ENCODE measurements at places on chromosomes 3 and 15. TPM values are rescaled to one million over a fixed set of nuclear protein-coding genes. Genes with fewer than 3 reads are reported as not detected.

DNA sequence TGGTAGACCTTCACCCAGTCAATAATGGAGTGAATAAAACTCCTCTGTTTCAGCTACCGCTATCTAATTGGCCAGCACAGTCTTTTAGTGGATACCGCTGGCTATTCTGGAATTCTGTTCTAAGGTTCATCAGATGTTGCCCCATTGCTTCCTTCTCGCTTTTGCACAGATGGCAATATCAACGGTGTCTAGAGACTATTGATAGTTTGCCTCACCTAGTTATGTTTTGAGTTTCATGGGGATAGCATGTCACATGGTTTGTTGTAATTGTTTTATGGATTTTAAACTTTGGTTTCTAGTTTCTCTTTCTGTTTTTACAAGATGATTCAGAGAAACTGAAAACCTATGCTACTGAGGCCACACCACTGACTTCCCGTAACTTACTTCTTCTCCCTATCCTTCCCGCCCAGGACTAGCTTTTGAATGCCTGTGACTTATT, 2.0 kb downstream of the XRN1 start:
- H3K36me3 ChIP-seq: peaks cover 34% of the 10 kb centered on the region
- H3K4me1 ChIP-seq: peaks cover 38% of the 10 kb centered on the region
- no peaks in the 10 kb centered on the region for H3K27me3 ChIP-seq
- peak overlapping the region; percentile 100 for H3K27ac ChIP-seq
- peak; percentile 9 for DNase-seq
- peak overlapping the region; percentile 99 for H3K4me3 ChIP-seq

ECE2 gene
- total RNA-seq: not detected

DNA sequence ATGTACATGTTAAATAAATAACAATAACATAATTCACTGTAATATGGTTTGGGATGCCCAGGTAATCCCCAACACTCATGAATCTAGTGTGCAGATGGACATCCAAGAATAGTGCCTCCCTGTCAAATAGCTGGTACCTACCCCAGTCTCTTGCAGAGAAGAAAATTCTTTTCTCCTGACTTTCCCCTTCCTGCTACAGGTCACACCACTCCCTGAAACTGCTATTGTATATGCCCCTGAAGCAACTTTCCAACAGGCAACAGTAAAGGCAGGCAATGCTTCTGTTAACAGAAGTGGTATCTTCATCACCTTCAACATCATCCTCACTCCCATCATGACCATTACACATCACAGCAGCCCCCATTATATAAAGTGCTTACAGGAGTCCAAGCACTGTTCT, 431.6 kb downstream of the MAGI1 start:
- H3K4me3 ChIP-seq: no peak overlapping the region
- DNase-seq: no peak
- no peak overlapping the region for H3K27ac ChIP-seq
- H3K36me3 ChIP-seq: no peaks in the 10 kb centered on the region

DNA sequence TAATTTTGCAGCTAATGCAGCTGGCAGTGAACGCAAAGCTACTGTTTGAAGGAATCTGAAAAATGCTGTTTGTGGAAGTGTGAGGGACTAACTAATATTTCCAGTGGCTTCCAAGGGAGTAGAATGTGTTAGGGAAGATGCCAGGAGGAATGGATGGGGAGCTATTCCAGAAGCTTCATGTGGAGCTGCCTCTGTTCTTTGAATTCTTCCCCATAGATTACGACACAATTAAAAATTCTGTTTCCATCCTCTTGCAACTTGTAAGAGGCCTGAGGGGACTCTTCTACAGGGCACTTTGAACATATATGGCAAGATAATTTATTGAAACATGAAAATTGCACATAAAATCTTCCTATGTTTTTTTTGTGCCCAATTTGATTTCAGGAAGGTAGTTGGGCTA, 74.3 kb upstream of the CTXND1 start:
- no peaks in the 10 kb centered on the region for H3K36me3 ChIP-seq
- H3K4me1 ChIP-seq: no peaks in the 10 kb centered on the region
- DNase-seq: no peak
- peaks cover 19% of the 10 kb centered on the region for H3K27me3 ChIP-seq
- no peak overlapping the region for H3K27ac ChIP-seq
- H3K4me3 ChIP-seq: no peak overlapping the region
